Left forelimb (tissue), 1 donor: ENCODE measurements at places on chromosomes 7 and 10.

- no peak for DNase-seq
These were observed 124.4 kb upstream of the ZNF804B start for GRCh38 chr7:88635149-88635548.

- DNase-seq = no peak
These were observed 37.3 kb downstream of the TMEM60 start for GRCh38 chr7:77760809-77761453.

DNA sequence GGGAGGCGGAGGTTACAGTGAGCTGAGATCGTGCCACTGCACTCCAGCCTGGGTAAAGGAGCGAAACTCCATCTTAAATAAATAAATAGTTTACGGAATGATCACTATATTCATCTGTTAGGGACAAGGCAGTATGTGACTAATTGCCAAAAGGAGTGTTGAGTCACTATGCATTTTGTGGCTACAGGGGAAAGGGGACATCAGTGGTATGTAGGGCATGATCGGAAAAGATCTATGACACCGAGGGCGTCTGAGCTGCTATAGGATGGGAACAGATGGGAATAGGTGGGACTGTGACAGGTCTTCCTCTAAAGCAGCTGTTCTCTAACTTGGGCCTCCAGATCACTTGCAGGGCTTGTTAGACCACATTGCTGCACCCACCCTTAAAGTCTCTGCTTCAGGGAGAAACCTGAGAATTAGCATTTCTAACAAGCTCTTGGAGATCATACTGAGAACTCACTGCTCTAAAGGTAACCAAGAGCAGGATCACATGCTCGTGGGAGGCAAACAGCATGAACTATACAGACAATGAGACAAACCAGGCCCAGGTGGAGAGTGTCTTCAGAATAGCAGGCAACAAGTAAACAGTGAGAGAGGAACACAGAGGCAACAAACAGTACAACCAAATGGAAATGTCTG lies 65.1 kb upstream of the ITGA8 start:
- no peak for DNase-seq

DNA sequence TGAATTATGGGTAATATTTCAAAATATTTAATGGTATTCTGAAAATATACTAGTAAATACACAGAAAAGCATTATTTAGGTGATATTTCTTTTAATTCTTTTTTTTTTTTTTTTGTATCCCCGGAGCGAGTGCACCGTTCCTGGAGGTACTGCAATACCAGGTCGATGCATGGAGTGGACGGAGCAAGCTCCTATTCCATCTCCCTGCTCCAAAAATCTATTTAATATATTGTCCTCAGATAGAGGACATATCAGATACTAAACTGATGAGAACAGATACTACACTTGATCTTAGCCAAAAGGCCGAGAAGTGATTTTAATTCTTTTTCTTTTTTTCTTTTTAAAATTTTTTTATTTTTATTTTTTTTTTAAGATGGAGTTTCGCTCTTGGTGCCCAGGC lies 10.8 kb downstream of the BTRC start:
- DNase-seq = no peak

DNA sequence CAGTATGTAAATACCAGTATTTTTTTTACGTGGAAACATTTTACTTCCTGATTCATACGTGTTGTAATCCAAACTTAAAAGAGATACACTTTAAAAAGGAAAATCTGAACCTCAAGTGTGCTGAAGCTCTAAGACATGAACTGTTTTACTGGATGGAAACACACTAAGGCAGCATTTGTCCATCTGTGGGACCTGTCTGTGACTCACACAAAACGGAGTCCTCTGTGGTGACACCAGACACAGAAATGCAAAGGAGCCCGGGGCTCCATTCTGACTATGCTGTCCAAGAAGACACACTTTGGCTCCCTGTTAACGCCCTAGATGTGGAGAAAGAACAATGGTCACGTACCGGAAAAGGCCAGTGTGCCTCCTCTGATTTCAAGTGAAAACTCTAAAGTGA lies 23.9 kb downstream of the RNF133 start:
- DNase-seq = no peak

- no peak for DNase-seq
These were observed 52.0 kb upstream of the NPTX2 start for GRCh38 chr7:98565103-98565502.

- DNase-seq = no peak
These were observed 63.0 kb downstream of the TAX1BP1 start for GRCh38 chr7:27802999-27803398.

- no peak for DNase-seq
These were observed 20.9 kb upstream of the CYP3A43 start for GRCh38 chr7:99806839-99807478.

DNA sequence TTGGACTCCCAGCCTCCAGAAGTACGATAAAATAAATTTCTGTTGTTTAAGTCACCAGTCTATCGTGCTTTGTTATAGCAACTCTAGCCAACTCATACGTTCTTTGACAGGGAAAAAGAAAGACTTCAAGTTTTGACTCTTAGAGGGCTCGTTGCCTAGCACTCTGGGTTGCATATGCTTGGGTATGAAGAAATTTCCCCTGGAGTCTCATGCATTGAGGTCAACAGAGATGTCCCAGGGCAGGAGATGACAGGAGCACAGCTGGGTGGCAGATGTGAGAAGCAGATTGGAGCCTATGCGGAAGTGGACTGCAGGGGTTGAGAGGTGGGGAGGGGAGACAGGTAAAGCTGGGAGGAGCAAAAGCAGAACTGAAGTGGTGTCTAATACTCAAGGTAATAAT lies 63.3 kb upstream of the JAZF1 start:
- DNase-seq = no peak

- no peak for DNase-seq
These were observed 62.6 kb downstream of the CALD1 start for GRCh38 chr7:134842062-134842461.

GRCh38 chr7:44750921-44751571 lies 2.4 kb downstream of the ZMIZ2 start:
- DNase-seq = no peak

- DNase-seq = no peak
These were observed 395.9 kb downstream of the TFEC start for GRCh38 chr7:115634633-115635032.

GRCh38 chr10:81219758-81220157 lies 655.2 kb upstream of the NRG3 start:
- DNase-seq = no peak

DNA sequence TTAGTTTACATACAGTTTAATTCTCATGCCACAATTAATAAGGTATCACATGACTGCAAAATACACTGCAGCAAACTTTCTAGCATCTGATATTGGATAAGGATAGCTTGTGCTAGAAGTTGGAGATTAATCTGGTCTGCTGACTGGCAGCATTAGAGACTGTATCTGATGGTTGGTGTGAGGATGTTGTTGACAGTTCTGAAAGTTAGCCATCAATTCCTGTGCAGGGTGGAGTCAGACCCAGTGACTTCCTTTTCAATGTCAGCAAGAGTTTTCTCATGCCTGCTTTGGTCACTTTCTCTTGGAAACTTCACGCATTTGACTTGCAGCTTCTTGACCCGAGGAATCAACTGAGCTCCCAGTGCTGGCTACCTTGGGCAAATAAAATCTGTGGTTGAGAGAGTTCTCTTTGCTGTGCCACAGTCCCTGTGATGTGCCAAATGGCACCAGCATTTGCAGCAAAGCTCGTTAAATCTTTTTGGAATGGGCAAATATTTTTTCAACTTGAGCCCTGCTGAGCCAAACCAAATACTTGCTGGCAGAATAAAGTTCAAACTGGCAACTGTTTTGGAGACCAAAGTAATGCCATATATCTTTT lies 233.0 kb downstream of the TRIL start:
- DNase-seq = no peak

GRCh38 chr10:70828923-70829322 lies 13.2 kb downstream of the SGPL1 start:
- DNase-seq = no peak

- DNase-seq = no peak
These were observed 34.8 kb downstream of the UBE2H start for GRCh38 chr7:129917934-129918333.

GRCh38 chr7:79159040-79159664 lies 294.3 kb downstream of the MAGI2 start:
- DNase-seq = no peak

DNA sequence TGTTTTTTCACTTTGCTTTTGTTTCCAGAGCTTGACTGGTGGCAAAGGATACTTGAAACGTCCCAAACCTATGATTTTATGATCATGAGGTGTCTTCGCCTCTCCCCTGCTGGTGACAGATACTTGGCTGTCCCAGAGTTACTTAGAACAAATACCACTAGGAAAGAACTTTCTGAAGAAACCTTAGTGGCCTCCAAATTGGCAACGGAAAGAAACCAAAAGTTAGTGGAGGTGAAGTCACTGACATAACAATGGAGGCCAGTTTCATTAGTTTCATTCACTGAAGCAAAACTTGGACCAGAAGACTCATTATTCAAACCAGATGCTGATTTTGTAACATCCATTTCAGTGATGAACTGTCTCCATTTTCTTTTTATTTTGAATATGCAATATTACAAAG lies 68.6 kb downstream of the JAZF1 start:
- DNase-seq = no peak
